ENCODE measurements at places on chromosomes 1 and 21.
A peak's percentile ranks its signal among the peaks of the same experiment; 100 is the strongest.

DNA sequence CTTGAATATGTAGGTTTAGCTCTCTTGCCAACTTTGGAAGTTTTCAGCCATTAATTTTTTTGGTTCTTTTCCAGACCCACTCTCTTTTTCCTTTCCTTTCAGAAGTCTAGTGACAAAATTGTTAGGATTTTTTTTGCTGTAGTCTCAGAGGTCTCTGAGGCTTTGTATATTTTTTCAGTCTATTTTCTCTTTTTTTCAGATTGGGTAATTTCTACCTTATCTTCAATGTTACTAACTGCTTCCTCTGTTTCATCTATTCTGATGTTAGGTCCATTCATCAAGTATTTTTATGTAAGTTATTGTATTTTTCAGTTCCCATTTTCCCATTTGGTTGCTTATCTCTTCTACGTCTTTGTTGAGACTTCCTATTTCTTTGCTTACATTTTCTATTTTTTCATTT, 15.7 kb downstream of the RGS2 start:
- DNase-seq = no peak

DNA sequence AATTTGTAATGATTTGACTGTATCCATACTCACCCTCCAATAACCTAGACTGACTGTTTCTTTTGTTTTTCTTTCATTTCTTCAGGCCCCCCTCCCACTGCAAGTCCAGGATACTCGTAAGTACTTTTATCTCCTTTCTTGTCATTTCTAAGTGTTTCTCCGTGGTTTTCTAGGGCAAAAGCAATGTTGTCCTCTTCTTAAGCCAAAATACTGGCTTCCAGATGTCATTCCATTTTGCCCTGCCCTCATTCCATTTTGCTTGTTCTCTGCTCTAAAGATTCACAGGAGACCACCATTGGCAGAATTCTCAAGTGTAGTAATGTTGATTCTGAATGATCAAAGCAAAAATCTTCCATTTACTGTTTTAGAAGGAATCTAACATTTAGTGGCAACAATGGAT, 152.8 kb upstream of the UBE2U start:
- DNase-seq = no peak

- peak; percentile 87 for DNase-seq
These were observed 7.1 kb upstream of the CFAP141 start for GRCh38 chr1:154213274-154213673.

DNA sequence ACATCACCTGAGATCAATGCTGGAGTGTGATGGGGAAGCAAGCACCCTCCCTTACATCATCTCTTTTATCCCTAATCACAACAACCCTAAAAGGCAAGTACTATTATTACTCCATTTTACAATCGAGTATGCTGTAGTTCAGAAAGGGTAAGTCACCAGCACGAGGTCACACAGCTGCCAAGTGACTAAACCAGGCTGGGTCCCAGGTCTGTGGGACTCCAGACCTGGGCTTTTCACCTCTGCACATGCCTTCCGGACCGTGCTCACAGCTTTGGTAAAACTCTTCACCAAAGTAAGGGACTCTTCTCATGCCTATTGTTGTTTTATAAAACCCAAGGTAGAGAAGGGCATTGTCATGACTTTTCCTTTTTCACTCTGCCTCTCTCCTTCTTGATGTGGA, 130.9 kb downstream of the DMRTB1 start:
- no peak for DNase-seq

DNA sequence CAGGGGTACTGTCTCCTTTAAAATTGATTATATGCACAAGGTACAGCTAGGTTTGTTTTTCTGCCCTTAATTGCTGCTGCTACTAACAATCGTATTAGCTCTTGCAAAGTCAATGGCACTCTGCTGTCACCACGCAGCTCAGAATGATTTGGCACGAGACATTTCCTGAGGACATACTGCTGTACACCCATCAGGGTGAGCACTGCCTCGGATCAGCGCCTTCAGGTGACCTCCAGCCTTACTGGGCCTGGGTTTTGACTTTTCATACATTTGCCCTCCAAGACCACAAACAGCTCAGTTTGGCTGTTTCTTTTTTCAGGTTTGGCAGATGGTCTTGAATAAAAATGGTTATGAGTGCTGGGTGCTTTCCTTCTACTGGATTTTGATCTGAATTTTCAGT, 110.9 kb downstream of the NTPCR start:
- peak; percentile 7 for DNase-seq

- no peak for DNase-seq
These were observed 17.1 kb upstream of the PARP1 start for GRCh38 chr1:226425004-226425378.

DNA sequence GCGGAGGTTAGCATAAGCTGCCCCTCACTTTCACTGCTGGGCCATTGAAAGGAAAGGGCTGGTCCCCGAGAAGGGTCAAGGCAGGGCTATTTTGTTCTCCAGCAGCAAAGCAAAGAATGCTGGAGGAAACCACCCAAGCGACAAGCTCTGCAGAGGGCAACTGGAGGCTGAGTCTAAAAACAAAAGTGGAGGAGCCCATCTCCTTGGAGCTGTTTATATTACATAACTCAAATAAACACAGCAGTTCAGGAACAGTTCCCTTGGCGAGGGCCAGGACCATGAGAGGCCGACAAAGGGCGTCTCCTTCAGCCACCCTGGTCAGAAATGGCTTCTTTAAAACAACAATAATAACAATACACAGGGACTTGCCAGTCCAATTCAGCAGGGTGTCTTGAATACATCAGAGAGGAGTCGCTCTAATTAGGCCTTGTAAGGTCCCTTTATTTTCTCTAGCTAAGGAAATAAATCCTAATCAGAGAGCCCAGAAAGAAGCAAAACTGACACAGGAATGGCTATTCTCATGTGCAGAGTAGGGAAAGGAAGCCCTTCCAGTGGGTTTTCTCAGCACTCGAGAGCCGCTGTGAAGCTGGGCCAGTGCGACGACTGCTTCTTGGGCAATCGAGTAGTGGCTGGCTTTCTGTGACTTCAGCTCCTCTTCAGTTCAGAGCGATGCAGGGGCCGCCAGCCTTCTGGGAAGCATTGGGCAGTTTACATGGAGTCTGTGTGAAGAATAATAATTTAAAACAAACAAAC, 57.0 kb upstream of the TARBP1 start:
- DNase-seq = no peak

DNA sequence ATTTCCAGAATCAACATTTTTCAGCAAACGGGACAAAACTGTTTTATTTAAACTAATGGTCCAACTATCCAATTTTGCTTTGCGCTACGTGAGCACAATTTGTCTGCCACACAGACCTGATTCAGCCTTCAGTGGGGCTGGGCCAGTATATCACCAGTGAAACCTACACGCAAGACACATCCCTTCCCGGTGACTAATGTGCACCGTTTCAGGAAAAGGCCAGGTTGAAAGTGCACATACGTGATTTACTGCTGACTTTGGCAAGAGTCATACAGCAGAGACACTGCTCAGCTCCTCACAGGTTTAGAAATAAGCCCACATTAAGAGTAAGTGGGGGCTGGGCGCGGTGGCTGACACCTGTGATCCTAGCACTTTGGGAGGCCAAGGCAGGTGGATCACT, 5.1 kb upstream of the TMEM51 start:
- peak; percentile 56 for DNase-seq

DNA sequence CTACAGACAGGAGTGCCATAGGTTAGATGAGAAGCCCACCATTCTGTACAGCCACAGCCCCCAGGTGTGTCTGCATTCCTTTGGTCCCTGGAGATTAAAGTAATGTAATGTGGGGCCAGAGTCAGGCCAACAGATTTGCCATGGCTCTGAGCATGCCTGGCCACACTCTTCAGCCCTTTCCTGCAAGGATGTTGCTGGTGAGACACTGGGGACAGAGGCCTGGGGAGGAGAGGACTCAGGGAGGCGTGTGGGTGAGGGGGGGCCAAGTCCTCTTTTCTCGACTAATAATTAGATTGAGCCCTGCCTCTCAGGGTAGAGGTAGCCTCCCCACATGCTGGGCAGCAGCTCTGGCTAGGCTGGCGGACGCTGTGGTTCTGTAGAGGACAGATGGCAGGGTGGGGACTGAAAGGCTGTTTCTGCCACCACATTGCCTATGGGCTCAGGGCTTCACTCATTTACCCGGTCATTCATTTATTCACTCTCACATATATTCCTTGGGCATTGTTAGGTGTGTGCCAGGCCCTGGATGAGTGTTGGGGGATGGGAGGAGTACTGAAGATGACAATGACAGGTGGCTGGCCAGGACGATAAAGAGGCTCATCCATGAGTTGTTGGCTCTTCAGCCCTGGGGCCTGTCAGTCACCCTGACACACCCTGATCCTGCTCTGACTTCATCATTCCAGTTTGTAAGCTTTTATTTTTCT, 7.1 kb upstream of the PRCC start:
- no peak for DNase-seq

- no peak for DNase-seq
These were observed 15.8 kb downstream of the MAPKAPK2 start for GRCh38 chr1:206700445-206701036.

DNA sequence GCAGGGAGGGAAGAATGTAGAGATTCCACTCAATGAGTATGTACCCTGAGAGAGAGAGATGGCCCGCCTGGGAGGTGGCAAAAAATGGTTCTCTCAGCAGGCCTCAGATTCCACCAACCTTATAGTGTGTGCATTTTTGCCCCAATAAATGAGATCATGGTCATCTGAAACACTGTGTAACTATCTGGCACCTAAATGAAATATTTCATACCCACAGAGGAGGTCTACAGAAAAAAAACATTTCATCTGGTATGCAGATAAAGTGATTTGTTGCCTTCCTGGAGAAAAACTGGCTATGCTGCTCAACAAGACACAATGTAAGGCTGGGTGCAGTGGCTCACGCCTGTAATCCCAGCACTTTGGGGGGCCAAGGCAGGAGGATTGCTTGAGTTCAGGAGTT, 4.9 kb downstream of the TMCO2 start:
- DNase-seq = no peak

- no peak for DNase-seq
These were observed 46.9 kb downstream of the TNNT2 start for GRCh38 chr1:201330541-201330940.

- no peak for DNase-seq
These were observed 16.2 kb downstream of the MIER1 start for GRCh38 chr1:66940981-66941380.

GRCh38 chr21:38923429-38923828, 117.7 kb downstream of the ETS2 start:
- no peak for DNase-seq

DNA sequence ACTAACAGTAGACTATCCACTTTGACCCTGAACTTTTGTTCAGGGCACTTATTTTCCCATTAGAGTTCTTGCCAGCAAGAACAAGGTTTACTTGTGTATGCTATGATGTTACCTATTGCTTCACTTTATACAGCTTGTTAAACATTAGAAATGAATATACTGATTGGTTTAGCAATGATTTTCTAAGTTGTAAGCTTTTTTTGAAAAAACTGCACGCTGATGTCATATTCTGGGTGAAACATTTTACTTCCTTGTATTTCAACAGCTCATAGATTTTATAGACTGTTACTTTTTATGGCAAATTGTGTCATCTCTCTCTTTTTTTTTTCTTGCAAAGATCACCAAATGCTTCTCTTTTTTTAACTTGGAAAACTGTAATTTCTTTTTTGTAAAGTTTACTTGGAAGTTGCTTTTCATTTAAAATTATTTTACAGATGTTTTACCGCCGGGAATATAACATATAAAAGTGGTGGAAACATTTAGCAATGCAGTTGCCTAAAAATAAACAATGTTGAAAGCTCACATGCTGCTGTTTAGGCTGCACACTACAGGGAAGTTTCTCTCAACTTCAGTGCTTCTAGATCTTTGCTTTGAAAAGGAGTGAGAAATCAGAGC, 215.3 kb upstream of the NFIA start:
- no peak for DNase-seq

GRCh38 chr1:4131734-4132133, 231.7 kb upstream of the C1orf174 start:
- no peak for DNase-seq

DNA sequence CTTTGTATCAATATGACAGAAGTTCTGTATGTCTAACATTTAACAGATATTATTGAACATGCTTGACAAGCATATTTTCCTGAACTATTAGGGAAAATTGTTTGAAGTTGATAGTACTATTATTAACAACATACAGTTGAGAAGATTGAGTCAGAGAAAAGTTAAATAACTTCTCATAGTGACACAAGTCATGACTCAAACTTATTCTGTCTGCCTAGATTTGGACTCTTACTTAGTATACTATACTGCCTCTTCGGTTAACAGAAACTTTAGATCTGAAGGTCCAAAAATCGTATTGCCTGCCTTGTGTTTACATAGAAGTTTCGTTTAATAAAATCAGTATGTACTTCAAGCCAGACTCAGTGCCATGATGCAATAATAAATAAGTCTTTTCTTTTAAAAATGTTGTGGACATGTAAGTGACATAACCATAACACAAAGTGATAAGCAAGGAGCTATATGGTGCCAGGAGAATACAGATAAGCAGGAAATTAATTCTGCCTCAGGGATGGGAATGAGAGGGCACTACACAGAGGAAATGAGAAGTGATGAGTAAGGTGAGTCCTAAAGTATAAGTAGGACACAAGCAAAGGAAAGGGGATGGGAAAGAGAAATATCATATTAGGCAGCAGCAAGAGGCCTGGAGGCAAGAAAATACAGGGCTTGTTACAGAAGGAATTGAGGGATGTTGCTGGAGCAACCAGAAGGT, 48.1 kb downstream of the LHX9 start:
- DNase-seq = peak; percentile 68

- no peak for DNase-seq
These were observed 61.8 kb downstream of the MACF1 start for GRCh38 chr1:39266269-39266668.

- no peak for DNase-seq
These were observed 294.8 kb downstream of the PCP4 start for GRCh38 chr21:40162075-40162474.

DNA sequence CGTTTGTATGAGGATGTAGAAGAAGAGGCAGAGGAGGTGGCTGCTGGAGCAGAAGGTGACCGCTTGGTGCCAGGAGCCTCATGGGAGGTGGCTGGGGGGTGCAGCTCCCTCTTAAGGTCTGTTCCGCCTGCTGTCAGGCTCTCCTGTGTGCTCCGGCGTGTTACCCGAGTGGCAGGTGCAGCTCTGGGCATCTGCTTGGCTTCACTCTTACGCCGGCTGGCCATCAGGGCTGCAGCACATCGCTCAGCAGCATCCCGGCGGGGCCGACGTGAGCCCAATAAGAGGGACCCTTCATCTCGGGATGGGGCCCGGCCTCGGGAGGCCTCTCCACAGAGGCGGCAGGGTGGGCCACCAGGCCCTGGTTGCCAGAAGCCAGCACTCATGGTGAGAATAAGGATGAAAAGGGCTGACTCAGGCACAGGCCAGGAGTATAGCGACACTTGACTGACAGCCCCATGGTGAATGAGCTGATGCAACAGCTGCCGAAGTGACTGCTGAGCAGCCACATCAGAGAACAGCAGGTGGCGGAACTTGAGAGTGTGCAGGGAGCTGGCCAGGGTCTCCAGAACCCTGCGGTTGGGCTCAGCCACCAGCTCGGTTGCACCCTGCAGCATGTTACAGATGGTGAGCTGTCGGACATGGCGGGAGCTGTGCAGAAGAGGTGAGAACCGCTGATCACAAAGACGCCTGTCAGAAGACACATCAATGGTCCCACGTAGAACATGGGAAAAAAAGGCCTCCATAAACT, 17.5 kb downstream of the LRRC41 start:
- DNase-seq = no peak

All from bronchial epithelial cell (primary cell).